ENCODE measurements at places on chromosomes 13 and 19. TPM values are rescaled to one million over a fixed set of nuclear protein-coding genes. Genes with fewer than 3 reads are reported as not detected.

The ZNF699 gene
- 5.5 TPM for polyA plus RNA-seq

The CELF5 gene
- 7.2 TPM for polyA plus RNA-seq

The SLC7A9 gene
- not detected for polyA plus RNA-seq

The CHAMP1 gene
- polyA plus RNA-seq: 12.1 TPM
